ENCODE measurements at places on chromosomes 13 and 19. TPM values are rescaled to one million over a fixed set of nuclear protein-coding genes. Genes with fewer than 3 reads are reported as not detected.

Gene NFILZ
- not detected for total RNA-seq

Gene APOC1
- total RNA-seq: 1,167 TPM

Gene GAPDHS
- not detected for total RNA-seq

Gene MUC16
- total RNA-seq: 0.23 TPM

Gene RFX1
- 17.8 TPM for total RNA-seq

Gene COL4A1
- total RNA-seq: 688 TPM

Gene UNC13A
- total RNA-seq: 10.7 TPM

Gene NKPD1
- total RNA-seq: 0.15 TPM

Gene FCAR
- not detected for total RNA-seq

DNA sequence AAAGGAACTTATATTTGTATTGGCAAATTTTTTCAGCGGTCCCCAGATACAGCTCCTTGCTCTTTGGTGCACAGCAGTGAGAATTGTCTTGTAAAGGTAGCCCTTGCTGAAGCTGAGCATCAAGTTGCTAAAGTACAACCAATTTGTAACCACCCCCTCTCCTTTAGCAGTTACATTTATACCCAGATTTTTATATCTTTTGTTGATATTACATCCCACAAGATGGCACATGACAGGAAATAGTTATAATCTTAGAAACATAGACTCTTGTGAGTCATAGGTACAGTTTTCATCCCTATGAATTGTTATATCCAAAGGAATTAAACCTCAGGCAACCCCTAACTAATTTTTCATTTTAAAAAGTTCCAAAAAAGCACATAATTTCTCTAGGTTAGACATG lies 523.0 kb upstream of the SLITRK1 start:
- H3K4me1 ChIP-seq: peaks cover 4% of the 10 kb centered on the region
- DNase-seq: no peak
- H3K4me3 ChIP-seq: no peak overlapping the region
- no peaks in the 10 kb centered on the region for H3K36me3 ChIP-seq

DNA sequence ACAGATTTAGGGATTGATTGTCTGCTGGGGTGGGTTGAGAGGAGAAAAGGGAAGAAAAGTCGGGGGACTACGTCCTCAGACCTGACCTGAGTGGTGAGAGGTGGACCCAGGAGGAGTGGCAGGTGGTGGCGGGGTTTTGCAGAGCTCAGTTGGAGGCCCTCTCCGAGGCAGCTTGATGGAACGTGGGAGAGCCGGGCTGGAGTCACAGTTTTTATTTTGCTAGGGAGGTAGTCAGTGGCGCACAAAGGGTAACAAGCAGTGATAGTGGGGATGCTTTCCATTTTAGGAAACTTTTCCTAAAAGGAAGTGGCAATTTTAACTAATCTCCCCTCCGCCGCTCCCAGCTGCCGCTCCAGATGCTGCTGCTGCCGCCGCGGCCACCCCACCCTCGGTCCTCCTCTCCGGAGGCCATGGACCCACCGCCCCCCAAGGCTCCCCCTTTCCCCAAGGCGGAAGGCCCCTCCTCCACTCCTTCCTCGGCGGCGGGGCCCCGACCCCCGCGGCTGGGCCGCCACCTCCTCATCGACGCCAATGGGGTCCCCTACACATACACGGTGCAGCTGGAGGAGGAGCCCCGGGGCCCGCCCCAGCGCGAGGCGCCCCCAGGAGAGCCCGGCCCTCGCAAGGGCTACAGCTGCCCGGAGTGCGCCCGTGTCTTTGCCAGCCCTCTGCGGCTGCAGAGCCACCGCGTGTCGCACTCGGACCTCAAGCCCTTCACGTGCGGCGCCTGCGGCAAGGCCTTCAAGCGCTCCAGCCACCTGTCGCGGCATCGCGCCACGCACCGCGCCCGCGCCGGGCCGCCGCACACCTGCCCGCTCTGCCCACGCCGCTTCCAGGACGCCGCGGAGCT lies 1.1 kb upstream of the ZNF581 start:
- no peaks in the 10 kb centered on the region for H3K27me3 ChIP-seq
- peaks cover 14% of the 10 kb centered on the region for H3K36me3 ChIP-seq
- H3K4me1 ChIP-seq: peaks cover 11% of the 10 kb centered on the region
- peak overlapping the region; percentile 92 for H3K4me3 ChIP-seq

DNA sequence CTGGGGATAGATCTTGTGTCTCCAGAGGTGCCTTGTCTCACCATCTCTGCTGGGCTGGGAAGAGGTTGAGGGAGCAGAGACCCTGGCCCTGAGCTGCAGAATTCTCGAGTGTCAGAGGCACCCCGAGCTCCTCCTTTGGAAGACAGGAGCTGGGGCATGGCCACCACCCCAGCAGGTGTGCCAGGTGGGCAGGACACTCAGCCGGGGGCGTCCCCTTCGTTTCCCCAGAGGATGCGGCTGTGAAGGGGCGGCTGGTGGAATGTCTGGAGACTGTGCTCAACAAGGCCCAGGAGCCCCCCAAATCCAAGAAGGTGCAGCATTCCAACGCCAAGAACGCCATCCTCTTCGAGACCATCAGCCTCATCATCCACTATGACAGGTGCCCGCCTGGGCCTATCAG lies 14.5 kb downstream of the FUZ start:
- H3K27ac ChIP-seq: no peak overlapping the region
- H3K4me3 ChIP-seq: no peak overlapping the region
- H3K36me3 ChIP-seq: peaks cover 48% of the 10 kb centered on the region

- no peak overlapping the region for H3K4me3 ChIP-seq
- no peak overlapping the region for H3K27ac ChIP-seq
- no peak for DNase-seq
Measured at GRCh38 chr19:4690361-4690760, 20.2 kb upstream of the MYDGF start.

GRCh38 chr19:54248016-54248601 lies 5.5 kb upstream of the LILRA6 start:
- DNase-seq: peak; percentile 7
- H3K27ac ChIP-seq: no peak overlapping the region
